ENCODE measurements at places on chromosomes 11 and 22. TPM values are rescaled to one million over a fixed set of nuclear protein-coding genes. Genes with fewer than 3 reads are reported as not detected.

Gene SGSM1
- total RNA-seq: 11.1 TPM

DNA sequence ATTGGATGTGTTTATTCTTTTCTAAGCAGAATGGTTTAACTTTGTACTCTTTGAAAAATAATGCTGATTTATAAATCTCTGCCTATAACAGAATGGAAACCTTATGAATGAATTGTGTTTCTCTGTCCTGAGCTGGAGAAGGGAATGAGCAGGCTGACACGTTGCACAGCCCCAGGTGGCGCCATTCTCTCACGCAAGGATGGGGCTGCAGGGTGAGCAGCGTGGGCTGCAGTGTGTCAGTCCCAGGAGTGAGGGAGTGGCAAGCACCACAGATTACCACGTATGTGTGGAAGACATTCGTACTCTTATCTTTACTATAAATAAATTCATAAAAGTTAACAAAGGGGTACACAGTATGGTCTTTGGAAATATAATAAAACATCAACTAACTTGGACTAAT lies 33.4 kb downstream of the FDX1 start:
- no peak for DNase-seq

DNA sequence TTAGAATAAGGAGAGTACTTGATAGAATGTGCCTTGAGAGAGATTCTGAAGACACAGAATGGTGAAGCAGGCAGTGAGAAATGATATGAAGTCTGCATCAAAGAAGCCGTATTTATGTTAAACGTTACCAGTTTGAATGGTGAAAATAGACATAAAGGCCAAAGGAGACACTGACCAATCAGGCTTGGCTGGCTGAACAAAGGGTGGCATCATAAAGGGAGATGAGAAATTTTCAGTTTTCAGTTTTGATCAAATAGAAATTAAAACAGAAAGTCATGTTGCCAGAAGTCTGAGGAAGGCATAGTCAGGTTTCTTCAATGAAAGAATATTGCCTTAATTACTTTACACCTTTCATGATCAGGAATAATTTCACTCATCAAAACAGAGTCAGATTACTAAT lies 6.6 kb downstream of the OR51F1 start:
- no peak for DNase-seq

Gene FBLN1
- 587 TPM for total RNA-seq

Gene SLC37A2
- total RNA-seq: 8.9 TPM

GRCh38 chr11:107018219-107018901 lies at the start of gene GUCY1A2:
Gene GUCY1A2 (minus strand): TSS chr11:107018476. CDS start chr11:107018055, 421 bp downstream.
- DNase-seq: no peak

GRCh38 chr22:41697126-41697775 lies 2.1 kb upstream of the MEI1 start:
- peak; percentile 74 for DNase-seq

GRCh38 chr11:57596266-57596885 lies 1.1 kb upstream of the SERPING1 start:
- no peak for DNase-seq

DNA sequence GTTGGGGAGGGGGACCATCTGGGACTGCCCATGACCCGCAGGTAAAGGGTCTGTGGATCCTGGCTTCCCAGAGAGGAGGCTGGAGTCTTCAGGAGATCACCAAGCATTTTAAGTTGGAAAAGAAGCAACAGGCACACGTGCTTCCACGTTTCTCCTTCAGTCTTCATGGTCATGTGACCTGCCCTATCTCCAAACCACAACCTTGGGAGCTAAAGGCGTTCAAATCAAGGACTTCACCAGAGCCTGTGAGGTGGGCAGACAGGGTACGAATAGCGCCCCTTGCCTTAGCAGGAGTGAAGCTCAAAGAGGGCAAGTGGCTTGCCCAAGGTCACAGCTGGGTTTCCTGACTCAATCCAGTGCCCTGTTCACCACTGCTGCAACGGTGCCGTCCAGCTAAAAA lies 6.7 kb downstream of the TMEM184B start:
- no peak for DNase-seq

Gene QSER1
- total RNA-seq: 20.3 TPM
